IPS DF 6.9 (cell line): ENCODE measurements at places on chromosomes 4 and X.

DNA sequence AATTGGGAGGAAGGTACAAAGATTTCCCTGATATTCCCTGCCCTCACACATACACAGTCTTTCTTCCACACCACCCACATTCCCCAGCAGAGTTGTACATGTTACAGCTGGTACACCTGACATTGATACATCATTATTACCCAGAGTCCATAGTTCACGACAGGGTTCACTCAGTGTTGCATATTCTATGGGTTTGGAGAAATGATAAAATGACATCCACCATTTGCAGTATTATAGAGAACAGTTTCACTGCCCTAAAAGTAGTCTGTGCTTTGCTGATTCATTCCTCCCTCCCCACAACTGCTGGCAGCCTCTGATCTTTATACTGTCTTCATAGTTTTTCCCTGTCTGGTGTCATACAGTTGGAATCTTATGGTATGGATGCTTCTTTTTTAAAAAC lies 15.0 kb downstream of the AGA start:
- no peaks in the 10 kb centered on the region for H3K36me3 ChIP-seq
- H3K27me3 ChIP-seq, result no peaks in the 10 kb centered on the region
- H3K4me1 ChIP-seq, result no peaks in the 10 kb centered on the region
- no peak for DNase-seq

DNA sequence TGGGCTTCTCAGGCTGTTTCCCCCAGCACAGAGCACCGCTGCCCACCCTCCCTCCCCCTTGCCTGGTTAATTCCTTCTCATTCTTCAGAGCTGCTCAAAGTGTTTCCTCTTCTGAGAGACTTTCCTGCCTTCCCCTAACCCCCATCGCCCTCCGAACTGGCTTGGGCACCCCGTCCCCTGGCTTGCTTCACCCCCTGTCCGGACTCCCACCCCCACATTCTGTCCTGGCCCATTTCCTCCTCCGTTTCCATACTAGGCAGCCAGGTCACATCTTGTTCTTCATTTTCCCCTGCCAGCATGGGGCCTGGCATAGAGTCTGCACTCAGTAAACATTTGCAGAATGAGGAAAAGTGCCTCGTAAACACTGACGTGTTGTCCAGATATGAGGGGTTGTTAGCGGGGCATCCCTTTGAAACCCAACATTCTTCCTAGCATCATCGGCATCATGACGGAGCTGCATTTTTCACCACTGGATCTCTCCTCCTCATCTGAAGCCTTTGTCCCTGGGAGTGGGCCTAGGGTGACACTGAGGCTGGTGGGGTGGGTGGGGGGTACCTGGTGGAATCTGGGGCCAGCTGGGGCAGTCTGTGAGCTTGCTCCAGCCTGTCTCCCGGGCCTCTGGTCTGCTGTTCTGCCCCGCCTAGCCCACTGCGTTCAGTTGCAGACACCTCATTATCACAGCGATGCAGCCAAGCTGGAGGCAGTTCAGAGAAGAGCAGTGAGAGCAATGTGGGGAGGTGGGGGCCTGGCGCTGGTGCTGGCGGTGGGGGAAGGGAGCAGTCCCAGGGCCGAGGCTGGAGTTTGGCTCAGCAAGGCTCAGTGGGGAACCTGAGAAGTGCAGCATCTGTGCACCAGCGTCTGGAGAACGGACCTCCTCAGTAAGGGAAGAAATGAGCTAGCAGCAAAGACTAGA lies 149.4 kb upstream of the PJA1 start:
- no peaks in the 10 kb centered on the region for H3K36me3 ChIP-seq
- peaks cover 6% of the 10 kb centered on the region for H3K4me1 ChIP-seq
- no peaks in the 10 kb centered on the region for H3K27me3 ChIP-seq
- no peak for DNase-seq
- H3K4me3 ChIP-seq, result no peak overlapping the region

DNA sequence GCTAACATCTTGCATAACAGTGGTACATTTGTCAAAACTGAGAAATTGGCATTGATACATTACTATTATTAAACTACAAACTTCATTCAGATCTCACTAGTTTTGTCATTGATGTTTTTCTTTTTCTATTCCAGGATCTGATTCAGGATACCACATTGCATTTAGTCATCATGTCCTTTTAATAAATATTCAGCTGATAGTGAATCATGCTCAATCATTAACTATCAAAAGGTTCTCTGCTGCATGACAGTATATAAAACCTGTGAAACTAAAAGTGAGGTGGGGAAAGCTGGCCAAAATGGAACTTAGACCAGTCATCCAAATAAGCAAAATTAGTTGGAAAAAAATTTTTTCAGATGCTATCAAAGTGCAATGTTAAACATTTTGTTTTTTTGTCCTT lies 28.1 kb upstream of the HS6ST2 start:
- H3K4me1 ChIP-seq, result no peaks in the 10 kb centered on the region; the same call in 1 of the 2 replicates
- no peaks in the 10 kb centered on the region for H3K36me3 ChIP-seq

GRCh38 chrX:120450163-120450562 lies 18.9 kb downstream of the LAMP2 start:
- DNase-seq, result no peak
- H3K4me3 ChIP-seq, result no peak overlapping the region
- no peaks in the 10 kb centered on the region for H3K4me1 ChIP-seq
- H3K27me3 ChIP-seq, result no peaks in the 10 kb centered on the region

GRCh38 chr4:3529363-3529762 lies 2.9 kb downstream of the LRPAP1 start:
- no peak overlapping the region for H3K27ac ChIP-seq
- peaks cover 4% of the 10 kb centered on the region; the same call in 1 of the 2 replicates for H3K4me1 ChIP-seq
- H3K27me3 ChIP-seq, result no peaks in the 10 kb centered on the region
- no peak for DNase-seq
- no peak overlapping the region for H3K4me3 ChIP-seq

GRCh38 chrX:123818243-123818642 lies 41.6 kb upstream of the XIAP start:
- no peak overlapping the region for H3K4me3 ChIP-seq
- no peak for DNase-seq
- no peaks in the 10 kb centered on the region for H3K36me3 ChIP-seq
- H3K4me1 ChIP-seq, result no peaks in the 10 kb centered on the region

DNA sequence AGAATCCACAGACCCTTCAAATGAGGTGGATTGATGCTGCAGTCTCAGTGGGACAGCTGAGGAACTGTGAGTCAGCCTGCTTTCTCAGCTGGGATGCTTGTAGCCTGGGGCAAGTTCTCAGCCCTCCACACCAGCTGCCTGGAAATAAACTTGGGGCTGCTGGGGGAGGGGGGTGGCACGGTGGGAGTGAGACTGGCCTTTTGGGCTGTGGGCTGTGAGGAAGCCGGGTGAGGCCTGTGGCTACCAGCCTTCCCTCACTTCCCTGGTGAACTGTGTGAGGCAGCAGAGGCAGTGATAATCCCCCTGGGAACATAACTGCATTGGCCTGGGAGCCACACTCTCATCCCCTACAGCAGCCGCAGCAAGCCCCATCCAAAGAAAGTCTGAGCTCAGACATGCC lies 114.5 kb upstream of the GUCY1A1 start:
- no peak overlapping the region for H3K27ac ChIP-seq
- H3K27me3 ChIP-seq, result no peaks in the 10 kb centered on the region
- no peak for DNase-seq

GRCh38 chr4:90165883-90166282 lies 38.7 kb downstream of the CCSER1 start:
- no peaks in the 10 kb centered on the region for H3K4me1 ChIP-seq
- H3K4me3 ChIP-seq, result no peak overlapping the region
- H3K36me3 ChIP-seq, result no peaks in the 10 kb centered on the region
- DNase-seq, result no peak

DNA sequence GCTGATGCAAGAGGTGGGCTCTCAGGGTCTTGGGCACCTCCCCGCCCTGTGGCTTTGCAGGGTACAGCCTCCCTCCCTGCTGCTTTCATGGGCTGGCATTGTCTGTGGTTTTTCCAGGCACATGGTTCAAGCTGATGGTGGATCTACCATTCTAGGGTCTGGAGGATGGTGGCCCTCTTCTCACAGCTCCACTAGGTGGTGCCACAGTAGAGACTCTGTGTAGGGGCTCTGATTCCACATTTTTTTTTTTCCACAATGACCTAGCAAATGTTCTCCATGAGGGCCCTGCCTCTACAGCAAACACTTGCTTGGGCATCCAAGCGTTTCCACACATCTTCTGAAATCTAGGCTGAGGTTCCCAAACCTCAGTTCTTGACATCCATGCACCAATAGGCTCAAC lies 657.9 kb upstream of the CT83 start:
- no peaks in the 10 kb centered on the region for H3K36me3 ChIP-seq
- H3K27me3 ChIP-seq, result no peaks in the 10 kb centered on the region
- no peak overlapping the region for H3K4me3 ChIP-seq
- DNase-seq, result no peak

DNA sequence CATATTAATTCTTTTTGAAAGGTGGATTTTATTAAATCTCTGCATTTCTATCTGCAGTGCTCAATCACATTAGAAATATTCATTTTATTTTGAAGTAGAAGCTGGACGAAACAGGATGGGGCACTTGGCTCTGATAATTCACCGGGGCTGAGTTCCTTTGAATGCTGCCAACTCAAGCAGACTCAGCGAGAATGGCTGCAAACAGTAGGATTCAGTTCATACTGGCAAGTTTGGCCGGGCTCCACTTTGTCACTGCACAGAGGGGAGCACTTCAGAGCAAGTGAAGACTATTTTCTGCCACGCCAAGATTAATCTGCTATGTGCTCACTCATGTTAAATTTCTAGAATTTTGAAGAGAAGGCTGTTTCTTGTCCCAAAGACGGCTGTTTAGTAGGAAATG lies 30.7 kb upstream of the KLHL8 start:
- no peak overlapping the region for H3K27ac ChIP-seq
- H3K27me3 ChIP-seq, result no peaks in the 10 kb centered on the region
- no peaks in the 10 kb centered on the region for H3K4me1 ChIP-seq
- DNase-seq, result no peak
- no peak overlapping the region for H3K4me3 ChIP-seq
- H3K36me3 ChIP-seq, result no peaks in the 10 kb centered on the region

- no peaks in the 10 kb centered on the region for H3K36me3 ChIP-seq
- H3K4me3 ChIP-seq, result no peak overlapping the region
- no peak overlapping the region for H3K27ac ChIP-seq
- H3K27me3 ChIP-seq, result no peaks in the 10 kb centered on the region
- H3K4me1 ChIP-seq, result no peaks in the 10 kb centered on the region
- no peak for DNase-seq
These were observed 276.2 kb downstream of the CHIC1 start for GRCh38 chrX:73839152-73839551.

GRCh38 chr4:147830987-147831386 lies 99.1 kb downstream of the ARHGAP10 start:
- no peaks in the 10 kb centered on the region for H3K4me1 ChIP-seq
- H3K27ac ChIP-seq, result no peak overlapping the region
- no peaks in the 10 kb centered on the region for H3K27me3 ChIP-seq
- H3K36me3 ChIP-seq, result no peaks in the 10 kb centered on the region

DNA sequence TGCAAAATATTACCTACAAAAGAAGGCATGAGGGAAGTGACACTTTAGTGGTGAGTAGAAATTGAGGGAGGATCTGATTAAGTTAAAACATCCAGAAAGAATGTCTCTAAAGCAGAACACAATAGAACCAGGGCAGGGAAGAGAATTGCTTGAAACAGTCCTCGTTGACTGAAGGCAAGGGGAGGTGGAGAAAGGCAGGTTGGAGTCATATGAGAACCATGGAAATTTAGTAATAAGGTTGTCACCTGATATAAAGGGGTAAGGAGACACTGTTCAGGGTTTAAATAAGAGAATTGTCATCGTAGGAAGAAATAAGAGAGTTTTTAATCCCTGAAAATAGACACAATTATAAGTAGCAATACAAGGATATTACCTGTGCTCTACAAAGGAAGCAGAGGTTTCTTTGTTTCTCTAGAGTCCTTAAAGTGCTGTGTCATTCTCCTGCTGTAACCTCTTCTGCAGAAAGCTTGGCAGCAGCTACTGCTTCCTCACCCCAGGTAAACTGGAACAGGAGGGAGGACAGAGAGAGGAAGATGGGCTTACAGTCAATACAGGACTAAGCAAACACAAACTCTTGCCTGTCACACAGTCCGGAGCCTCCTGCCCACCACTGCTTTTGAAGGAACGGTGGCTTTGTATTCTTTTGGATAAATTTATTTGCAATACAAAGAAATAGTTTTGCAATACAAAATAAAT lies 258.4 kb downstream of the PPARGC1A start:
- no peaks in the 10 kb centered on the region for H3K36me3 ChIP-seq
- H3K4me1 ChIP-seq, result peaks cover 1% of the 10 kb centered on the region; the same call in 1 of the 2 replicates
- no peak for DNase-seq
- no peak overlapping the region for H3K4me3 ChIP-seq
- no peak overlapping the region for H3K27ac ChIP-seq

GRCh38 chr4:3388471-3389232 lies 53.1 kb upstream of the HGFAC start:
- DNase-seq, result no peak
- no peak overlapping the region for H3K4me3 ChIP-seq
- no peak overlapping the region for H3K27ac ChIP-seq
- H3K27me3 ChIP-seq, result no peaks in the 10 kb centered on the region
- peaks cover 26% of the 10 kb centered on the region for H3K4me1 ChIP-seq
- no peaks in the 10 kb centered on the region for H3K36me3 ChIP-seq

DNA sequence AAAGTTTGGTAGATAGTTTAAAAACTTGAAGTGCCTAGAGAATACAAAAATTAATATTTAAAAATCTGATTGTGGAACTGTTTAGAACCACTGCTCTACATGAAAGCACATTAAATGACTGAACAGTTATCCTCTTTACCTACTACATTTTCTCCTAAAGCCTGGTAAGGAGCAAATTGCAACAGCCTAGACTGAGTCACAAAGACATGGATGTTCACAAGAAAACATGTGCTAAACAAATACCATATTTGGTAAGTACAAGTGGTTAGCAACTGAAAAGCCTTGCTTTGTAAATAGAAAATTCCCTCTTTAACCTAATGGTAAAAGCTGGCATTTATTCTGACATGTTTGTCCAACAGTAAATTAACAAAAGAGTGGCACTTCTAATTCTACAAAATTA lies 203.1 kb downstream of the FBXO8 start:
- H3K4me1 ChIP-seq, result no peaks in the 10 kb centered on the region
- DNase-seq, result no peak
- no peaks in the 10 kb centered on the region for H3K27me3 ChIP-seq
- no peaks in the 10 kb centered on the region for H3K36me3 ChIP-seq
- H3K4me3 ChIP-seq, result no peak overlapping the region

- H3K4me3 ChIP-seq, result no peak overlapping the region
- no peak overlapping the region for H3K27ac ChIP-seq
- no peak for DNase-seq
- peaks cover 3% of the 10 kb centered on the region; the same call in 1 of the 2 replicates for H3K36me3 ChIP-seq
These were observed 2.8 kb downstream of the MRFAP1 start for GRCh38 chr4:6643141-6643847.

DNA sequence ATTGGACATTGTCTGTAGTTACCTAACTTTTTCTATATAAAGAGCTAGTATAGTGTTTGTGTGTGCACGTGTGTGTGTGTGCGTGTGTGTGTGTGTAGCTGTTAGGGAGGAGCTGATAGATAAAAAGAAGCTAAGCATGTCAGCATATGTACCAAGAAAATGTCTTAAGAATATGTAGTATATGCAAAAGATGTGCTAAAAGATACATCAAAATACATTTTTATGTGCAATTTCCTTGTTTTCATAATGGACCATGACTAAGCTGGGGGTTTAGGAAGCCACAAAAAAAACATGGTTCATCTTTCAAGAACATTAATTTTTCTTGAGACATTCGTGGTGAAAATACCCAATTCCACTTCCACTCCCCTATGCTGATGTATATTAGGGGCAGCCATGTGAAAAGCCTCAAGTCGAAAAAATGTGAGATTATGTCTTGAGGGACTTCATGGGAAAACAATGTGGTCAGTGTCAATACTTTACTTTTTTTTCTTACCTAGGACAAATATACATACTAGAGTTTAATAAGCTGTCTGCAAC lies 1599.7 kb downstream of the ARAP2 start:
- no peaks in the 10 kb centered on the region for H3K4me1 ChIP-seq
- DNase-seq, result no peak
